RPMI8226 (cell line): ENCODE measurements at places on chromosomes 3 and 15.

DNA sequence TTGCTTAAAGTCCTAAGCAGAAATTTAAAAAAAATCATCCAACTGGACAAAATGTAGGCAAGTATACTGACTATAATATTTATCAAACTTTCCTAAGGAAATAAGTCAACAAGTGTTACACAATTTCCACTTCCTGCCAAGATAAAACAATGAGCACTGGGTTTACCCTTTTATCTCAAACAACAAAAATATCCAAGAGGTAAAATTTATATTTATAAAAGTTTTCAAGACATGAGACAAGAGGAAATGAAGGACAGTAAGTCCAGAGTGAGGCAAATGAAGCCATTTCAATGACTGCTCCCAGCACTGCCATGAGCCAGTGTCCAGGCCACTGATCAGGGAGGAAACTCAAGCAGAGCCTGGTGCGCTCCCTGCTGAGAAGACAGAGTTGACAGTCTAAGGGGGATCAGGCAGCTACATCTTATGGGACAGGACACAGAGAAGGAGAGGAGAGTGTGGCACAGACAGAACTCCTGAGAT, 439.4 kb downstream of the RAP2B start:
- DNase-seq = no peak

GRCh38 chr15:67783303-67783702, 42.0 kb upstream of the SKOR1 start:
- DNase-seq = peak; percentile 89

DNA sequence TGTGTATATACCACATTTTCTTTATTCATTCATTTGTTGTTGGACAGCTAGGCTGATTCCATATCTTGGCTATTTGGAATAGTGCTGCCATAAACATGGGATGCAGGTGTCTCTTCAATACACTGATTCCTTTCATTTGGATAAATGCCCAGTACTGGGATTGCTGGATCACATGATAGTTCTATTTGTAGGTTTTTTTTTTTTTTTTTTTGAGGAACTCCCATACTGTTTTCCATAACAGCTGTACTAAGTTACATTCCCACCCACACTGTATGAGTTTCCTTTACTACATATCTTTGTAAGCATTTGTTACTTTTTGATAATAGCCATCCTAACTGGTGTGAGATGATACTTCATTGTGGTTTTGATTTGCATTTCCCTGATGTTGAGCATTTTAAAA, 437.7 kb downstream of the DIPK2A start:
- DNase-seq = no peak

GRCh38 chr3:29247088-29247745, 33.7 kb upstream of the RBMS3 start:
- no peak for DNase-seq

DNA sequence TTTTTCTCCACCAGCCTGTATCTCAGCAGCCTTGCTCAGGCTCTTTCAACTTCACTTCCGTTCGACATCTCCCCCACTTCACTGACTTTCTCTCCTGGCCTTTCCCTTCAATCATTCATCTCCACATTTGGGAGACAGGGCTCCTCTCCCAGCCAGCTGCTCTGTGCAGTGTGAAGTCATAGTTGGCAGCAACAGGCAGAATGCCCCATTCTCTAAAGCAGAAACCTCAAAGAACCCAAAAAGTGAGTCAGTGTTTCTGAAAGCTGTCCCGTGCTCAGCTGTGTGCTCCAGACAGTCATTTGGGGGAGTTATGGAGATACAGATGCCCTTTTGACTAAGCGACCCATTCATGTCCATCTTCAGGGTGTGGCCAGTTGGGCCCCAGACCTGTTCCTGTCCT, 54.3 kb downstream of the NTRK3 start:
- DNase-seq = no peak

GRCh38 chr15:52734329-52734728, 55.1 kb upstream of the ATOSA start:
- no peak for DNase-seq

GRCh38 chr15:29143293-29143692, 126.3 kb downstream of the NSMCE3 start:
- DNase-seq = no peak

DNA sequence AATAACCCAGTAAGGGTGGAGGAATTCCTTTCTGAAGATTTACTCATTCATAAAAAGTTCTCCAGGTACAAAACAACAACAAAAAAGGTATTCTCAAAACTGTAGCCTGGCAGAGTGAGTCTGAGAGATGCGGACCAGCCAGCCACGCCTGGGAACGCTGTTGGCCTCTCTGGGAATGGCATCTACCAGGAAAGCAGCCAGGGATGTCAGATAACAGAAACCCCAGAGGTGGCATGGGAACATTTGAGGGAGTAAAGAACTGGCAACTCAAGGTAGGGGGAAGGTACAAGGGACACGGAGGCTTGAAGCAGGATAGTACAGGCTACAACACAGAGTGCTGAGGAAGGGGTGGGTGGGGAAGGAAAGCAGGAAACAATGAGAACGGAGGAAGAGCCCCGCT, 7.1 kb upstream of the AP3S2 start:
- no peak for DNase-seq

- no peak for DNase-seq
These were observed 2.4 kb downstream of the SCAP start for GRCh38 chr3:47473391-47473790.

DNA sequence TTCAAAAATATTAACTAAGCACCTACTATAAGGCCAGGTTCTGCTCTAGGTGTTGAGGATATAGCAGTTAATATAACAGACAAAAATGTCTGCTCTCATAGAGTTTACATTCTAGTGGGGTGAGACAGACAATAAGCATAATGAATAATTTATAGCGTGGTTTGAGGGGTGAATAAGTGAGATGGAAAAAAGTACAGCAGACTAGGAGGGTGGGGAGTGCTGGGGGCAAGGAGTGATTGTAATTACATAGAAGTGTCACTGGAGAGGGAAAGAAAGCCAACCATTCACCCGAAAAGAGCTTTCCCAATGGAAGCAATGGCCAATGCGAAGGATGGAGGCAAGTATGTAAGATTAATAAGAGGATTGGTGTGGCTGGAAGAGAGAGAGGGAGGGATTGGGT, 552.9 kb upstream of the KCNMB2 start:
- DNase-seq = no peak

- no peak for DNase-seq
These were observed 48.8 kb downstream of the UACA start for GRCh38 chr15:70714565-70714964.

- peak; percentile 74 for DNase-seq
These were observed 34.7 kb downstream of the ZNF445 start for GRCh38 chr3:44442596-44443309.

DNA sequence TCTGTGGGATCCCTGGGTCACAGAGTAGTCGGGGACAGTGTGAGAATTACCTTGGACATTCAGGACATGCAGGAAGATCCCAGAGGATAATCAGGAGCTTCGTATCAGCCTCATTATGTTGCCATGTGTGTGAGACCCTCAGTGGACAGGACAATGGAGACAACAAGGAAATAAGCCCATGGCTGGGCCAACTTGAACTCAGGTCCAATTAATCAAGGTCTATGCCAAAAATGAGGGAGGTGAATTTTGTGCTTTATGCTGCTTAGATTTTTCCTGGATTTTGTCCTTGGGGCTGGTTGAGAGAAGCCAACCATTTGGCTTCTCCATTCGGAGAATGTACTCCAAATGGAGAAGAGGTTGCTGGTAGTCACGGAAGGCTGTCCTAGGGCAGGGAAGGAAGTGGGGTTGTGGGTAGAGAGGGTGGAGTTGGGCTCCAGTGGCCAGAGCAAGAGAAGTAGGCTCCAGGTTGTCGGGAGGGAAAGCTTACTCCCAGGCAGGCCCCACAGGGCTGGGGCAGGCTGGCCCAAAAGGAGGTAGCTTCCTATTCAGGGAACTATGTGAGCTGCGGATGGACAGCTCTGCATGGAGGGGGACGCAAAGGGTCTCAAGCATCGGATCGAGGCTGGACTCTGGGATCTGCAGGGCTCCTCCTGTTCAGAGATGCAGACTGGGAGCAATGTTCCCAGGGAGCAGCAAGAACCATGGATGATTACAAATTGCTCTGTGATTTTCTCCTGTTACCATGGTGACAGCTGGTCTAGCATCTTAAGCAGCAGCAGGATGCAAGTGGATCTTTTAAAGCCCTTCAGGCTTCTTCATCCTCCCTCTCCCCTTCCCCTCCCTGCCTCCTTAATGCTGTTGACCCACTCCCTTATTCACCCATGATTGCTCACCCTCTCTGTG, 91.1 kb downstream of the WNT7A start:
- no peak for DNase-seq

- DNase-seq = no peak
These were observed 306.1 kb upstream of the COL8A1 start for GRCh38 chr3:99332276-99332675.

DNA sequence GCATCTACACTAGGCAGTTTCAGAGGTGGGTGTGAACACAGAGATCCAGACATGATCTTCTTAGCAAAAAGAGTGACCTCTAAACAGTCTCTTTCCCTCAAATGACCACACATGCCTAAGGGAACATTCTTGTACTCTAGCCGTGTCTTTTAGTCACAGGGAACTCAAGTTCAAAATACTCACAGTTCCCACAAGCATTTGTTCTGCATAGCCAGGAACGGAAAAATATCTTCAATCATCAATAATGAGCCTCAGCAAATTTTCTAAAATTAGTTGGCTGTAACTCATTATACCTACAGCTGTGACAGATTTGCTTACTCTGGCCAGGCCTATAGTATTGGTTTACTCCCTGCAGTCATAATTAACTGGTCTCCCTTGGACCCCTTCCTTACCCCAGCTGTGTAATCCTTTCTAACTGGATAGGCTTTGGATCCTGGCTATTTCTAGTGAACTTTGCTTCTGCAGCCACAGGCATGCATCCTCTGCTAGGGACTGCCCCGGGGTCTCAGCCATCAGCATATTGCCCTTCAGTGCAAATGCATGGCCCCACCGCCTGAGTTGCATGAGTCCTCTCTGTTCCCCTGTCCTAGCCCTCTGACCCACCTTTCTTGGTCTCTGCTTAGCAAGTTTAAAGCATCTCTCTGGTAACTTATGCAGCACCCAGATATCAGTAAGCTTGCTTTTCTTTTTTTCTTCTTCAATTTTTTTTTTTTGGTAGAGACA, 56.0 kb upstream of the HACD2 start:
- no peak for DNase-seq

DNA sequence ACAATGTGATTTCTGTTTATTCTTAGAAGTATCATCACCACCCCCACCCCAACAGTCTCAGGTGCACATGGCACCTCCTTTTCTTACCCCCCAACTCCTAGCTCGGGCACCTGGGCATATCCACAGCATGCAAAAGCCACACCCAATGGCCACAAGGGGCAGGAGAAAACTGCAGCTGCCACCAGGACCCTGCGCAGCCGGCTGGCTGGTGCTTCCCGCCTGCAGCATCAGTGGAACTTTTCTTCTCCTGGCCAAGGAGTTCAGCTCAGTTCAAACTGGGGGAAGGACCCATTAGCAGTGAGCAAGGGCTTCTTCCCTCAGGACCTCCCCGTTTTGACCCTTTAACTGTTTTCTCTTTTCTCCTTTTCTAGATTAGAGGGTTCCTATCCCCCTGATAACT, 44.8 kb downstream of the TM4SF18 start:
- DNase-seq = peak; percentile 27

DNA sequence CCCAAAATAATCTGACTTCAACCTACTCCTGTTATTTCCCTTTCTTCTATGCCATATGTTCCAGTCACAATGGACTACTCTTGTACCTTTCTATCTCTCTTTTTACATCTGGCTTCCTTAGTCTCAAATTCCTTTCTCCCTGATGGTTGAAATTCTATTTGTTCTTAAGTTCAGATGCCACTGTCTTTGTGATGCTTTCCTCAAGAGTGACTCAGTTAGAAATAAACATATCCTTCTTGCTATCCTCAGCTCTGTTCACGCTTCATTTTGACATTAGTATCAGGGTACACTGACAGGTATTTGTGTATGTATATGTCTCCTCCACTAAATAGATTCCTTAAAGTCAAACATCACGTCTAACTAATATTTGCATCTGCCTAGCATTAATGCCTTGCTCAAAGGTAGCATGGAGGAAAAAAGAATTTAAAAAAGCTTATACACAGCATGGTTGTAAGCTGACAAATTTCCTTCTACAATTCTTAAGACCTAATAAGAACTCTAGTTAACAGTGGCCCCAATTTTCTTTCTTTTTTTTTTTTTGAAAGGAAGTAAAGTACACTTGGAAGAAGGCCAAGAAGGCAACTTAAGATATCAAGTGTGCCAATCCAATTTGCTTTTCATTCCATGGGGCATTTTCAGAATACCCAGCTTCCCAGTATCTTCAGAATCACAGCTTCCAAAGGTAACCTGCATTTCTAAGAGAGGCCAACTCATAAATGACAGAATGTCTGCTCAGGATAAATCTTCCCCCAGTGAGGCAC, 58.0 kb downstream of the CHAC1 start:
- DNase-seq = no peak
